ENCODE measurements at places on chromosomes 6 and 20. TPM values are rescaled to one million over a fixed set of nuclear protein-coding genes. Genes with fewer than 3 reads are reported as not detected.
A peak's percentile ranks its signal among the peaks of the same experiment; 100 is the strongest.

DNA sequence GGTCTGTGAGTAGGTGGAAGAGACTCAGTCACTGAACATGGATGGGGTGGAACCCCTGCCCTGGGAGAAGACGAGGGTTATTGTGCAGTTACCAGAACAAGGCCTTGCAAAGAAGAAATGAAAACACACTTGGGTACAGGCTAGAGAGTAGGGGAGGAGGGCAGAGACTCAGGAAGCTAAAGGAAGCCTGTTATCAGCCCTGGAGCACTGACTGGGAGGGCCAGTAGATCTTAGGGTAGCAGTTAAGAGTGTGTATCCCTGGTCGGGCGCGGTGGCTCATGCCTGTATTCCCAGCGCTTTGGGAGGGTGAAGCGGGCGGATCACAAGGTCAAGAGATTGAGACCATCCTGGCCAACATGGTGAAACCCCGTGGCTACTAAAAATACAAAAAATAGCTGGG, 74.4 kb downstream of the SASH1 start:
- no peaks in the 10 kb centered on the region for H3K27me3 ChIP-seq
- no peak overlapping the region for H3K4me3 ChIP-seq
- no peaks in the 10 kb centered on the region for H3K36me3 ChIP-seq
- no peak for DNase-seq
- H3K4me1 ChIP-seq, result no peaks in the 10 kb centered on the region

GRCh38 chr20:32447136-32448027, 89.3 kb downstream of the ASXL1 start:
- peaks cover 25% of the 10 kb centered on the region for H3K36me3 ChIP-seq
- no peaks in the 10 kb centered on the region for H3K27me3 ChIP-seq
- H3K4me1 ChIP-seq, result no peaks in the 10 kb centered on the region
- DNase-seq, result no peak
- no peak overlapping the region for H3K27ac ChIP-seq

DNA sequence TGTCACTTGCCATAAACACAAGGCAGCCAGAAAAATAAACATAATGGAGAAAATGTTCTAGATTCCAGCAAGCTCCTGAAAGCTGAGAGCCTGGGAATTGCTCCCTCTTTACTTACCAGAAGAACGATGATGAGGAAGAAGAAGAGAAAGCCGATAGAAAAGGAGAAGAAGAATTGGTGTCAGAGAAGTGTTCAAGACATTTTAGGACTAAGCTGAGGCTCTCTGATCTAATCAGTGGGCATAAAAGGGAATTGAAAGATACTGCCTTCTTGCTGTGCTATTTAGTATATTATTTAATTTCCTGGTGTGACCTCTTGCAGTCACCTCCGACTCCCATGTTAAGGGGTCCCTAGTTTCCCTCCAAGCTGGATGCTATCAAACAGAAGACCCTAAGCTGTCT, 316.6 kb upstream of the JARID2 start:
- no peak overlapping the region for H3K4me3 ChIP-seq
- no peaks in the 10 kb centered on the region for H3K27me3 ChIP-seq
- no peaks in the 10 kb centered on the region for H3K4me1 ChIP-seq

DNA sequence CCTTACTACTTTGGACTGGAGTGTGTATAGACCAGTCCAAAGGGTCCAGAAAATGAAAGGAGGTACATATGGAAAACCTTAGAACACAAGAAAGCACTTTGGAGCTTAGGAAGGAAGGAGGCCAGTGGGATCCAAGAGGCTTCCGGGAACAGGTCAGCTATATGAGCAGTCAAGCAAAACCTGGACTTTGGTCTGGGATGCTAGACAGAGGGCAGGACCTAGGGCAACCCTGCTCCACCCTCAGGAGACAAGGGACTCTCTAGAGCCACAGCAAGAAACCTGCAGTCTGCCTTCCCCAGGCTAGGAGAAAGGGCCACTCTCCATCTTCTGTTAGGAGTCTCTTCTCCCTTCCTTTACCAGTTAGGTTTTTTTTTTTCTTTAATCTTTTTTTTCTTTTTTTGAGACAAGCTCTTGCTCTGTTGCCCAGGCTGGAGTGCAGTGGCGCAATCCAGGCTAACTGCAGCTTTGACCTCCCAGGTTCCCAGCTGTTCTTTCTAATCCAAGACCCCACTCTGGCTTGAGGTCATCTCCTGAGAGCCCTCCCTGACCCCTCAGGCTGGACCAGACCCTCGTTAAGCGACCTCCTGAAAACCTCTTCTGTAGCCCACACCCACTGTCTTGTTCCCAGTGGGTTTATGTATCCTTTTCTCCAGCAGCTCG, 4.6 kb downstream of the KCNK5 start:
- no peak overlapping the region for H3K4me3 ChIP-seq
- peaks cover 30% of the 10 kb centered on the region for H3K4me1 ChIP-seq
- no peaks in the 10 kb centered on the region for H3K36me3 ChIP-seq

DNA sequence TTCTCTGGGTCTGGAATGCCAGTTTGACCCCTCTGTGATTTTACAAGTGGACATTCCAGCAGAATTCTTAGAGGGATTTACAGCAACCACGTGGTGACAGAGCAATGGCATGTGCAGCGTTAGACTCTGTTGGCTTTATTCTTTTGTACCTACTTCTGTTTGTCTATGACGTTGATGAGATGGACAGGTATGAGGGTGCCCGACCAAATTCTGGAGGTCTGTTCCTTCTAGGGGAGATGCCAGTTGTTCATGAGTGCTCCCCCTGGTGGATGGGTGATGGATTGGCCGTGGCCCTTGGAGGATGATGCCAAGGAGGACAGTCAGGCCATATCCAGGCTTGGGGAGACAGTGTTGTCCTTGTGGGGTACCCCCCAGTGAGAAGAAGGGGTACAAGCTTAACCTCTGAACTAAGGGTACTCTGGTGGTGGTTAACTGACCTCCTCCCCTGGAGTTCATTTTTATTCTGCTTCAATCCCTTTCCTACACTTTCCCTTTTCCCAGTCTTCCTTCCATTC, 198.6 kb downstream of the DTNBP1 start:
- no peak overlapping the region for H3K4me3 ChIP-seq
- no peaks in the 10 kb centered on the region for H3K27me3 ChIP-seq
- no peak overlapping the region for H3K27ac ChIP-seq
- peak; percentile 39 for DNase-seq

GRCh38 chr6:145490068-145490467, 245.3 kb downstream of the EPM2A start:
- H3K36me3 ChIP-seq, result no peaks in the 10 kb centered on the region
- DNase-seq, result no peak

DNA sequence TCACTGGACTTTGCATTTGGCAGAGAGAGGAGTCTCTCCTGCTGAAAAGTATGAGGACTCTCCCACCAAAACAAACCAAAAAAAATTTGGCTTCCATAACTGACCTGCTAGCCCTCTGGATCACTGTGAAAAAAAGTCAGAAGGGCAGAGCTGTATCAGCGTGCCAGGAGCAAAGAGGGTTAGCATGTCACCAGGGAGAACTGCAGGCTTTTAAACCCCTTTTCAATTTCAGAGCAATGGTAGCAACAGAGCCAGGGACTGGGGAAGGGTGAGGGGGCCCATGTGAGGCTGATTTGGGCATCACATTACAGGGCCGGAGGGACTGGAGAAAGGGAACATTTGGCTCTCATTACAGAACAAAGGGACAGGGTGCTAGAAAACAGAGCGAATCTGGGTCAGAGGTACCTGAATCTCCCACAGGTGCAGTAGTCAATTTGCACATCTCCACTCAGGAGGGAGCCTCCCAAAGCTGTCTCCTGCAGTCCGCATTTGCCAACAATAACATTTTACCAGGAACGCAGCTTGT, 185.7 kb upstream of the EYA4 start:
- H3K27ac ChIP-seq, result no peak overlapping the region
- H3K36me3 ChIP-seq, result no peaks in the 10 kb centered on the region
- no peaks in the 10 kb centered on the region for H3K27me3 ChIP-seq
- H3K4me3 ChIP-seq, result no peak overlapping the region

GRCh38 chr6:167116109-167116837, 6.6 kb upstream of the CCR6 start:
- no peaks in the 10 kb centered on the region for H3K27me3 ChIP-seq
- H3K27ac ChIP-seq, result no peak overlapping the region
- no peak overlapping the region for H3K4me3 ChIP-seq
- no peaks in the 10 kb centered on the region for H3K36me3 ChIP-seq
- H3K4me1 ChIP-seq, result peaks cover 36% of the 10 kb centered on the region

DNA sequence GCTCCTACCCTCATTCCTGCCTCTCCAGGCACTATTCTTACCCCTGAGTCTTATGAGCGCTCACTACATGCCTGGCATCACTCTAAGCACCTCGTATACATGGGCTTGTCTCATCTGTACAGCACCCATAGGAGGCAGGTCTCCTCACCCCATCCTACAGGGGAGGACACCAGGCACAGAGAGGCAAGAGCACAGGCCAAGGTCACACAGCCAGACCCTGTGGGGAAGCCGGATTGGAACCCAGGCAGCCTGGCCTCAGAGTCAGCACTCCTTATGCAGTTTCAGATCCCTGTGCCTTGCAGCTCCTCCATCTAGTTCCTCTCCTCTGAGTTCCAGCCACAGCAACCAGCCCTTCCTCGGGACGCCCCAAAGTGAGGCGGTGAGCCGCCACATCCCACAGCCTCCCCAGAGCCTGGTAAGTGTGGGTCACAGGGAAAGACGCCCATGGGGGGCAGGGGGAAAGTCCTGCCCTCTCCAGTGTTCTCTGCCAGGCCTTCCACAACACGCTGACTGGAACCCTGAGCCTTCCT, 103.3 kb downstream of the NFATC2 start:
- H3K4me1 ChIP-seq, result peaks cover 22% of the 10 kb centered on the region
- peaks cover 13% of the 10 kb centered on the region for H3K36me3 ChIP-seq
- DNase-seq, result no peak
- no peaks in the 10 kb centered on the region for H3K27me3 ChIP-seq
- H3K4me3 ChIP-seq, result no peak overlapping the region

GRCh38 chr6:144408161-144408560, 123.0 kb downstream of the UTRN start:
- no peak overlapping the region for H3K4me3 ChIP-seq
- H3K27ac ChIP-seq, result no peak overlapping the region
- H3K27me3 ChIP-seq, result no peaks in the 10 kb centered on the region
- H3K4me1 ChIP-seq, result peaks cover 31% of the 10 kb centered on the region

GRCh38 chr6:151276112-151276740, 36.5 kb downstream of the AKAP12 start:
- H3K4me1 ChIP-seq, result no peaks in the 10 kb centered on the region
- no peak for DNase-seq
- H3K4me3 ChIP-seq, result no peak overlapping the region
- H3K27ac ChIP-seq, result no peak overlapping the region

DNA sequence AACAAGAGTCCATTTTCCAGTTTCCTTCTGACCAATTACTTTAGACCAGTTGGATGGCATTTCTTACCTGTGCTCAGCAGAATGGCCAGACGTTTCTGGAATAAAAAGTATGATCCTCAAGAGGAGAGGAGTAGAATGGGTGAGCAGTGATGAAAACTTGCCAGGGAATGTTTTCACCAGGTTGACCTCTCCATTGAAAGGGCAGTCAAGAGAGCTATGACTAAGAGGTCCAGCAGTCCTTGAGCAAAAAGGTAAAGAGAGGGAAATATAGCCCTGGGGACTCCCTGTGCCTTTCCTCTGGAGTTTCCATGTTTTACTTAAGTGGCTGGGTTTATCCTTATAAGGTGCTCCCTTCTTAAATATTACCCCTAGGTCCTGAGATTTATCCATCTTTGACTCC, 210.9 kb downstream of the TBX18 start:
- no peak overlapping the region for H3K27ac ChIP-seq
- no peaks in the 10 kb centered on the region for H3K27me3 ChIP-seq
- H3K4me1 ChIP-seq, result no peaks in the 10 kb centered on the region
- no peaks in the 10 kb centered on the region for H3K36me3 ChIP-seq
- no peak overlapping the region for H3K4me3 ChIP-seq

DNA sequence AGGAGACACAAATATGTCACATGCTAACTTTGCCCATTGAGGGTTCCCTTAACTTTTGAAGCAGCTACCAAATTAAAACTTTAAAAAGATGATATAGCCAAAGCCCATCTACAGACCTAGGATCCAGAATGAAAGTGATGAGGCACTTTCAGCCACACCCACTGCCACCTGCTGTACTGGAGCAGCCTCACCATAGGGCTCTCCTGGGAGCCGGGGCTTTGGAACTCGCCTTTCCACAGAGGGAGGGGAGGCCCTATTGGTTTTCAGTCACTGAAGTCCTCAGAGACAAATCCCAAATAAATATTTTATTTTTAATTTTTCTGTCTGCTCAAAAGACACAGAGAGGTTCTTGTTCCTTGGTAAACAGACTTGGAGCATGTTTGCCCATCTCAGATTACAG, 238.1 kb upstream of the TAB2 start:
- H3K27me3 ChIP-seq, result peaks cover 4% of the 10 kb centered on the region
- H3K36me3 ChIP-seq, result no peaks in the 10 kb centered on the region
- DNase-seq, result no peak

- no peak overlapping the region for H3K4me3 ChIP-seq
- no peaks in the 10 kb centered on the region for H3K36me3 ChIP-seq
- no peaks in the 10 kb centered on the region for H3K4me1 ChIP-seq
- no peak for DNase-seq
These were observed 252.4 kb downstream of the GMDS start for GRCh38 chr6:1993042-1993441.

GRCh38 chr6:37812841-37813240, 6.7 kb upstream of the ZFAND3 start:
- H3K27ac ChIP-seq, result no peak overlapping the region
- H3K36me3 ChIP-seq, result no peaks in the 10 kb centered on the region
- H3K27me3 ChIP-seq, result no peaks in the 10 kb centered on the region
- H3K4me3 ChIP-seq, result no peak overlapping the region

GRCh38 chr20:59073582-59073981, 31.0 kb upstream of the PRELID3B start:
- H3K27me3 ChIP-seq, result peaks cover 6% of the 10 kb centered on the region
- H3K27ac ChIP-seq, result no peak overlapping the region
- H3K4me1 ChIP-seq, result no peaks in the 10 kb centered on the region
- no peaks in the 10 kb centered on the region for H3K36me3 ChIP-seq

Gene RAD21L1
- not detected for total RNA-seq

Gene GNAS-AS1
- 0.55 TPM for total RNA-seq

Gene FGD2
- 1.2 TPM for total RNA-seq

Gene OTOR
- total RNA-seq, result not detected

Gene IYD
- not detected for total RNA-seq

Gene ABHD16B
- total RNA-seq, result not detected

Gene CNR1
- not detected for total RNA-seq

Gene TREM1
- total RNA-seq, result not detected

Gene PI3
- total RNA-seq, result not detected

Gene SYNDIG1
- total RNA-seq, result not detected

Gene SEMG1
- total RNA-seq, result not detected

Gene ELOVL4
- total RNA-seq, result 2.0 TPM
